ENCODE measurements at places on chromosomes 16 and 17.
A peak's percentile ranks its signal among the peaks of the same experiment; 100 is the strongest.

DNA sequence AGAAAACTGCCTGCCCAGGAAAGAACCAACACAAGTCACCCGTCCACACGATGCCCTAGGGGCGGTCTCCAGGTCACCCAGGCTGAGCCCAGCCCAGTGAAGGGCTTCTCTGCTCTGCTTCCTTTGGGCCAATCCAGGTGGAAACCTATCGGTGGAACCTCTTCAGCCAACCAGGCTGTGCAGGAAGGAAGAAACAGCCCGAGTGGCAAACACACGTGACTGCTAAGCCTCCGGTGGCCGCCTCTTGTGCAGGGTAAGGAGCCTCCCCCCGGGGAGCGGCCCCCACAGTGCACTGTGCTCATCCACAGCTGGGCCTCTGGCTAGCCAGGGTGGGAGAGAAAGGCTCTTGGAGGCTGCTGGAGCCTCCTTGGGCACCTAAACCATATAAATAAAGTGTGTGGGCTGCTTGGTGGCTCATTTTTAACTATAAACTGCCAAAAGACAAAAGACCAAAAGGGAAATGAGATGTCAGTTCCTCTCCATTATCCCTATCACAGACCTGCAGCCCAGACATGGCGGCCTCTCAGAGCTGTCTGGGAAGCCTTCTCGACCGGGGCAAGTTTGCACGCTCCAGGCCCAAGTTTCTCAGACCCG lies 2.4 kb downstream of the RTN4RL1 start:
- no peak for DNase-seq

DNA sequence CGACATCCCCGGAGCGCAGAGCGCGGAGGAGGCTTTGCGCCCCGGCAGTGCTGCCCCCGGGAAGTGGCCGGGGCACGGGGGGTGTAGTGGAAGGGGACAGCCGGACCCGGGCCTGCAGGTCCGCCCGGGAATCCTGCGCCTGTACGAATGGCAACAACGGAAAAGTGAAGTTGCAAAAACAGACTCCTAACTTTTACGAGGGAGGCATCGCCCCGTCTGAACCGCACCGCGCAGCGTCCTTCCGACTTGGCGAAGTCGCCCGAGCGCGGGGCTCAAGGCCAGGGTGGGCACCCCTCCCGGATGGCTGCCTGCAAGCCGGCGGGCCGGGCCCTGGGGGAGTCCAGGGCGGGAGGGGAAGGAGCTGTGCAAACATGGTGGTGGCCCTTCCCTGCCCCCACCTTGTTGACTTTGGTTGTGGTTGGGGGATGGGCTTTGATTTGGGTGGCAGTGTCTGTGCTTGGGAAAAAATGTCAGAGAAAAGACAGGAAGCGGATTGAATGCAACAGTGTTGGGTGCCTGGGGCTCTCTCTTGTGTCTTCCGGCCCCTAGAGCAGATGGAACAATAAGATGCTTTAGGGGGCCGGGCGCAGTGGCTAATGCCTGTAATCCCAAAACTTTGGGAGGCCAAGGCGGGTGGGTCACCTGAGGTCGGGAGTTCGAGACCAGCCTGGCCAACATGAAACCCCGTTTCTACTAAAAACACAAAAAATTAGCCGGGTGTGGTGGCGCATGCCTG lies 675 bp downstream of the RNF213 start:
- no peak for DNase-seq

DNA sequence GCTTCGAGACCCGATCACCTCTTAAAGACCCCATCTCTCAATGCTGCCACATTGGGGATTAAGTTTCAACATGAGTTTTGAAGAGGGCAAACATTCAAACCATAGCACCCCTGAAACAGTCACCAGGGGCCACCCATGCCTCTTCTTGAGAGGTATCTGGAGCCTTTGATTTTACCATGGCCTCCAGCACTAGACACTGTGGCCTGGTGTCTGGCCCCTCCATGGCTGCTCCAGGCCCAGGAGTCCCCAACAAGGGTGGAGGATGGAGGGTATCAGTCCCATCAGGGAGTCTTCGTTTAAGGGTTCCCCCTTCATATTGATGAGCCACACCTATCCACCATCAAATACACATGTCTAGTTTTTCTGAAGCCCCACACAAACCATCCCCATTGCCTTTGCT lies 66.5 kb upstream of the CDH5 start:
- DNase-seq = no peak

DNA sequence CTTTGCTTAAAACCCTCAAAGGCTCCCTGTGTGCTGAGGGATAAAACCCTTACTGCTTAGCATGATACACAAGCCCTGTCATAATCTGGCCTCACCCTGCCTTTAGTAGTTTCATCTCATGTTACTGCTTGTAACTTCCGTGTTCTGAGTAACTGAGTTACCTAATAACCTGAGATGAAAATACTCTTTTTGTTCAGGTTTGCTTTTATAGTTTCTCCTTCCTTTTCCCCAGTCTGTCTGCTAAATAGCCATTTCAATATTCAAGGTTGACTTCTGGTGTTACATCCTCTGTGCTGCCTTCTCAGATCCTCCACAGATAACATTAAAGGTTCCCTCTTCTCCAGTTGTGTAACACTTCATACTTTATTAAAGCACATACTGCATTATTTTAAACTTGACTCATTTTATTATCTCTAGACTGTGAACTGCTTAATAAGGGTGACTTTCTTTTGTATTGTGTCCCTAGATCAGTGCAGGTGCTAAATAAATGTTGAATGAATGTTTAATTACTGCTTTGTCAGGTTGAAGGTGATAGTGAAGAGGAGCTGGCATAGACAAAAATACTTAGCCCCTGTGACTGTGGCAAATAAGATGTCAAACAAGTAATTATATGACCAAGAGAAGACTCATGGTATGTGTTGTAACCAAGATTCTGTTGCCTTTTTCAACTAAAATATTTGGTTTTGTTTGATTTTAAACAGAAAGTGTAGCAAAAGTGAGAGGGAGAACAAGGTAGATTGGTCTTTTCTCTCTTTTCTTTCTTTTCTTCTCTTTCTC lies 47.8 kb downstream of the NFAT5 start:
- DNase-seq = no peak

GRCh38 chr16:85545227-85545818 lies 67.8 kb upstream of the GSE1 start:
- DNase-seq = no peak

DNA sequence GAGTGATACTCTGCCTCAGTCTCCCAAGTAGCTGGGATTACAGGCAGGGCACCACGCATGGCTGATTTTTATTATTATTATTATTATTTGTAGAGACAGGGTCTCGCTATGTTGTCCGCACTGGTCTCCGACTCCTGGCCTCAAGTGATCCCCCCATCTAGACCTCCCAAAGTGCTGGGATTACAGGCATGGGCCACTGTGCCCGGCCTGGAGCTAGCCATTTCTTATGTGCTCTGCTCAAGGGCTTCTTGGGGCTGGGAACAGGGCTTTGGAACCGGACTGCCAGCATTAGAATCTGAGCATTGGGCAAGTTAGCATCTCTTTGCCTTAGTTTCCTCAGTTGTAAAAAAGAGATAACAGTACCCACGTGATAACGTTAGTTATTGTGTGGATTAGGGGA lies 111.3 kb downstream of the C16orf78 start:
- no peak for DNase-seq

DNA sequence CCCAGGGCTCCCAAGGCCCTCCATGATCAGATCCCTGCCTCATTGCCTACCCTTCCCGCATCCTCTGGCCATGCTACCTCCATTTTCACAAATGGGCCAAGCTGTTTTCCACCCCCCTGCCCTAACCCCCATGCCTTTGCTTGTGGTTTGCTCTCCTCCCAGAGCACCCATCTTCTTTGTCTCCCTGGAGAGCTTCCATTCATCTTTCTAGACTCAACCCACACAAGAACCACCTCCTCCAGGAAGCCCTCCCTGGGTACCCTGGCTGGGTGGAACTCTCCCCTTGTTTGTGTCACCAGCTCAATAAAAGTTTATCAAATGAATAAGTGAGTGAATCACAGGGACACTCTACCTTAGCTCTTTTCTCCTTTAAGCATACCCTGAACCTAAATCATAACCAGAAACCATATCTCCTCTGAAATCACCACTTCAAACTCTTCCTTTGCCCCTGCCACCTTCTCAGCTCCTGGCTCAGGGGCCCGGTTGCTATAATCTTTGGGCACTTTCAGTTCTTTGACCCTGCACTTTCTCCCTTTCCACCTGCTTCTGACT lies 2.9 kb upstream of the SCN4A start:
- no peak for DNase-seq

DNA sequence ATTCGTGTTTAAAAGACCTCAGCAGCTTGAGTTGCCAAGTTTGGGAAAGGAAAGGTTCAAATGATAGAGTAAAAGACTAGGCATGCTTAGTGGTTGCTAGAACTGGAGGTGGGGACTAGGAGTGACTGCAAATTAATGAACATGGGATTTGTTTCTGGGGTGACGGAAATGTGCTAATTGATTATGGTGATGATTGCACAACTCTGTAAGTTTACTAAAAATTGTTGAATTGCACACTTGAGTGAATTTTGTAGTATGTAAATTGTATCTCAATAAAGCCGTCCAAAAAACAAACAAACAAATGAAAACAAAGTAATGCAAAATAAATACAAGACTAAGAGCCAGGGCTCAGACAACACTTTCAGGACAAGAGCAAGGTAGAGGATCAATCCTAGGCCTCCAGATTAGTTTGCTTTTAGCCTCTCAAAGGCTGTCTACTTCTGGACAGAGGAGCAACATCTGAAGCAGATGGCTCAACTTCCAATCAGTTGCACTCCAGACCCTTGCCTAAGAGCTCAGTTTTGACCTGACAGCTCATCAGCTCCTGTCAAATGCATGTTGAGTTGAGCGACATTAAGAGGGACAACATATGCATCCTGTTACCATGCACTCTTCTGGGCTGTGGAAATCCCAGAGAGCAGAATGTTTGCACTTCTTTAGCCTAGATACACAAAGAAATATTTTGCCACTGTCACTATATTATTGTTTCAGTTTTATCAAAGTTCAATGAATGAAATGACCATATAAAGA lies 111.2 kb upstream of the ASIC2 start:
- no peak for DNase-seq

DNA sequence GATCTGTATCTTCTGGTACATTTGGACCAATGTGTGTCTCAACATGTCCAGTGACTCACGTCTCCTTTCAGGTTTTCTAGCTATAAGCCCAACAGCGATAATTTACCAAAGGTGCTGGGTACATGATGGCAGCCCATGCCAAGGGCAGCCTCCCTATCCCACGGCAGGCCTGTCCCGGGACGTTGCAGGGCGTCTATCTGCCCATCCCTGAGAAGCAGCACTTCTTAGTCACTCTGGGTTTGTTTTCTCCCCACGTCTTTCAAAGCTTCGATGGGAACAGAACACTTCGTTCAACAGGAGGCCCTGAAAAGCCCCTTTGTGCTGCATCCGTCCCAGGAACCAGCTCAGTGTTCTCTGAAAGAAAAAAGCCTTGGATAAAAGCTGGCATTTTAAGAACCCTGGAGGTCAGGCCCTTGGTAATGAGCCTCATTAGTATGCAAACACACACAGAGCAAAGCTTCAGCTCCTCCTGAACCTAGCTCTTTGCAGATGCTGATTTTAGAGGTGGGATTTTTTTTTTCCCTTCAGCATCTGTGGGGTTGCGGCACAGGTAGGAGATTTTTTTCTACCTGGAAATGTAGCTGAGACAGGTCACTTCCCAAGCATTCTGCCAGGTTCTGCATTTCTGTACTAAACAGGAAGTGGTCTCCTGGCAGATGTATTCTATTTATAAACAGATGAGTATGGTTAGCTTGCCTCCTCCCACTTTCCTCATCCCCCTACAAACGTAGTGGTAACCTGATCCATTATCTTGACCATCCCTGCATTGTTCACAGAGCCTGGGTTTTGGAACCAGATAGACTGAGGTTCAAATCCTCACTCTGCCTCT lies 17.5 kb upstream of the MT4 start:
- DNase-seq = no peak

GRCh38 chr16:85483424-85483823 lies 129.7 kb upstream of the GSE1 start:
- DNase-seq = no peak

GRCh38 chr17:17712268-17712924 lies 31.1 kb downstream of the RAI1 start:
- DNase-seq = no peak

GRCh38 chr17:50844117-50844700 lies 8.8 kb downstream of the WFIKKN2 start:
- no peak for DNase-seq

GRCh38 chr16:11665071-11665491 lies 3.2 kb upstream of the SNN start:
- DNase-seq = no peak

DNA sequence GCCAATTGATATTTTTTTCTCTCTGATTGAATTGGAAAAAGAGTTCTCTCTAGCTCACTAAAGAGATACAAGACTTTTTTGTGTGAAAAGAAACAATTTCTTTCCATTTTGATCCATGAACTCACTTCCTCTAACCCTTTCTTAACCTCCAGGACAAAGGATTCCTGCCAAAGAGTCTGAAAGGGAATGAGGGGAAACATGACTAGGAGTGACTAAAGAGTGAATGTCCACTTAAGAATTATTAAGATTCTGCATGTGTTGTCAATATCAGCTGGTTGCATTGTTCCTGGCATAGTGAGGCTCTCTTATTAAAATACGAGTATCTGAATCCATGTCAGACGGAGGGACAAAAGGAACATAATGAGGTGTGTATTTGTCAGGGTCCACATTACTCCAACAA lies 344.7 kb downstream of the GRIN2A start:
- DNase-seq = no peak

- DNase-seq = no peak
Observed at GRCh38 chr17:44688675-44689476, 700 bp downstream of the CCDC43 start.

- DNase-seq = no peak
Observed at GRCh38 chr17:19996502-19996901, 12.7 kb upstream of the SPECC1 start.

GRCh38 chr16:23206986-23207385 lies 24.4 kb downstream of the SCNN1G start:
- DNase-seq = no peak

- DNase-seq = no peak
Observed at GRCh38 chr16:50655558-50656055, 25.5 kb downstream of the SNX20 start.

- DNase-seq = no peak
Observed at GRCh38 chr16:48187779-48188178, 32.0 kb upstream of the ABCC12 start.

GRCh38 chr17:10117581-10118001 lies 80.8 kb downstream of the GAS7 start:
- DNase-seq = peak; percentile 14

DNA sequence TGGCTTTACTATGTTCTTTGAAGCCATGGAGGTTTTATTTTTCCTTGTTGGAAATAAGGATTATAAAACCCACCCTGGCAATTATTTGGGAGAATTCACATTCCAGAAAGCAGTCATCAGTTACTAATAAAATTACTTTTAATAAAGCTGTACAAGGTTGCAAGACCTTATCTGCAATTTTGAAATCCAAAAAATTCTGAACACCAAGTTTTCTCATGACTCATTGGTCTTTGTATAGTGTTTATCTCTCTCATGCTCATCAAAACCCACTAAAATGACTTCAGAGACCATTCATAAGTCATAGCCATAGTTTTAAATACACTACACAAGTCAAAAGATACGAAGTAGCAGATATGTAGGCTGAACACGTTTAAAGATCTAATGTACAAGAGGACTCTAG lies 6.0 kb upstream of the KRT38 start:
- no peak for DNase-seq

- DNase-seq = no peak
Observed at GRCh38 chr17:53061446-53061845, 761.3 kb upstream of the KIF2B start.

- DNase-seq = no peak
Observed at GRCh38 chr17:77366206-77366557, 225.4 kb downstream of the SEC14L1 start.
